HepG2 (cell line): ENCODE measurements at places on chromosomes 7 and 10. TPM values are rescaled to one million over a fixed set of nuclear protein-coding genes. Genes with fewer than 3 reads are reported as not detected.

LRRC27 gene
- 3.9 and 4.6 TPM in 2 replicates for total RNA-seq

- H3K4me3 ChIP-seq, result no peak overlapping the region
- DNase-seq, result no peak
- peaks cover 30% of the 10 kb centered on the region for H3K4me1 ChIP-seq
- no peaks in the 10 kb centered on the region for H3K27me3 ChIP-seq
- no peak overlapping the region for H3K27ac ChIP-seq
These were observed 5.8 kb downstream of the BHLHA15 start for GRCh38 chr7:98216941-98217622.

DNA sequence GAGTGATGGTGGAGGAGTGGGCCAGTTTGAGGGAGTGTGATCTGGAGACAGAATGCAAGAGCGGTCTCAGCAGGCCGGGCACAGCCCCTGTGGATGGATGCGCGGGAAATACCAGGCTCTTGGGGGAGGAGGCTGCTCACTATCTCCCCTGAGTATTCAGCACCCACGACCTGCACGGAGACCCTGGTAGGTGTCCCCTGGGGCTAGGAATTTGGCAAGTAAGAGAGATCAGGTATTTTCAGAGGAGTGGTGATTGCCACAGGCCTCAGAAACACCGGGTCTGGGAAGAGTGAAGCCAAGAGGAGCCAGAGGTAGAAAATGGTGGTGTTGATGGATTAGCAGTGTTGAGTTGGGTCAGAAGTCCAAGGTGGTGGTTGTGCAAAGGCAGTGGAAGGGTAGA is 426.3 kb downstream of the PAXIP1 start:
- DNase-seq, result no peak
- no peaks in the 10 kb centered on the region; the same call in 2 of the 3 replicates for H3K27me3 ChIP-seq
- no peaks in the 10 kb centered on the region for H3K36me3 ChIP-seq
- H3K4me1 ChIP-seq, result no peaks in the 10 kb centered on the region

DNA sequence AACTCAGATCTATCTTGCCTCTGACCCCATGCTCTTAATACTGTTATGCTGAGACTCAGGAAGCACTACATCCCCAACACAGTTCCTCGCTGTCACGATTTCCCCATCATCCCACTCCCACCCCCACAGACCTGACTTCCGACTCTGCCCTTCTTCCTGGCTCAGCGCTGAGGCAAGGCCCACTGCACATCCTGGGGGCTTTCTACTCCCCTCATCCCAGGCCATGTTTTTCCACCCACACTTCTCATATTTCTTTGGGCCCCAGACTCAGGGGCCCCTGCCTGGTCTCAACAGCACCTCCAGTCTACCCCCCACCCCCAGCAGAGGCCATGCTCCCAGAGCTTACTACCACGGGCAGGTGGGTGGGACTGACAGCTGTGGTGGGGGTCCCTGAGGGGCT is 7.7 kb upstream of the NDST2 start:
- no peak overlapping the region for H3K27ac ChIP-seq
- H3K36me3 ChIP-seq, result peaks cover 43% of the 10 kb centered on the region
- H3K4me3 ChIP-seq, result no peak overlapping the region
- no peaks in the 10 kb centered on the region for H3K27me3 ChIP-seq

GRCh38 chr10:129279446-129280154 is 187.4 kb upstream of the MGMT start:
- no peak overlapping the region for H3K4me3 ChIP-seq
- H3K27ac ChIP-seq, result no peak overlapping the region
- H3K36me3 ChIP-seq, result no peaks in the 10 kb centered on the region
- DNase-seq, result no peak

GRCh38 chr10:98568551-98568950 is 121.8 kb upstream of the HPS1 start:
- no peaks in the 10 kb centered on the region for H3K36me3 ChIP-seq
- DNase-seq, result no peak
- no peak overlapping the region for H3K27ac ChIP-seq
